ENCODE measurements at places on chromosomes 4 and X. TPM values are rescaled to one million over a fixed set of nuclear protein-coding genes. Genes with fewer than 3 reads are reported as not detected.

The RHOXF1 gene
- not detected for total RNA-seq

- peak; percentile 45 for DNase-seq
Measured at GRCh38 chrX:155056877-155057792, 13.8 kb downstream of the CMC4 start.

DNA sequence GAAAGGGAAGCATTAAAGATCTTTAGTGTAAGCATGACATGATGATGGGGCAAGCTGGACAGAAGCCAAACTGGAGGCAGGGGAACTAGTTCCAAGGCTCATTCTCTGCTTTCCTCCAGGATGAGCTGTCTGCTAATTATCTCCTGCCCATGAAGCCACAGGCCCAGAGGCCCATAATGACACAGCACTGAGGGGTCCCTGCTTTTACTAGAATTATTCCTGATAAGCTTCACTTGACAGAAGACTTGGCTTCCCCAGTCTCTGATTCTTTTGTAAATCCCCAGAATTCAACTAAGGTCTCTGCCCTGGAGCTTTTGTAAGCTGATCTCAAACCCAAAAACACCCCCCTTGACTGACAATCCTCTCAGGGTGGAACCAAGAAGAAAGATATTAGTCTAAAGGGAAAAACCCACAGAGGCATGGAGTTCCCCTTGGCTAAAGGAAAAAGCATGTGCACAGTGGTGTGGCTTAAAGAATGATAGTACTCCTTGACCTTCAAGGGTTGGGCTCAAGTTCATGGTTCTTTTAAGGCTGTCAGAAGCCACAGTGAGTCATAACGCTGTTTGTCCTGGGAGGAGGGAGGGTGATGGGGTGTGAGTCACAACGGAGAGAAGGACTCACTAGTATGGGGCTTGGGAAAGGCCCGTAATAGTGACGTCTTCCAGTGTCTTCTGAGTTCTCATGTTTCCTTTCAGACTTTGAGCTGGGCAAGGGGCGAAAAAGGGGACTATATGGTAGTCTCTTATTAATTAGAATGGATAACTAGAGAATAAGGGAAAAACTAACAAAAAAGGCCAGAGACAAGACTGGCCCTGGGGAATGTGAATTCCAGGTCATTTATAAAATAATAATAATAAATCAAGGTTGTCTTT, 146.0 kb upstream of the CPEB2 start:
- peak; percentile 63 for DNase-seq

The GPRASP1 gene
- total RNA-seq, result 0.87 TPM
